IPS DF 6.9 (cell line): ENCODE measurements at places on chromosomes 1 and 21.

DNA sequence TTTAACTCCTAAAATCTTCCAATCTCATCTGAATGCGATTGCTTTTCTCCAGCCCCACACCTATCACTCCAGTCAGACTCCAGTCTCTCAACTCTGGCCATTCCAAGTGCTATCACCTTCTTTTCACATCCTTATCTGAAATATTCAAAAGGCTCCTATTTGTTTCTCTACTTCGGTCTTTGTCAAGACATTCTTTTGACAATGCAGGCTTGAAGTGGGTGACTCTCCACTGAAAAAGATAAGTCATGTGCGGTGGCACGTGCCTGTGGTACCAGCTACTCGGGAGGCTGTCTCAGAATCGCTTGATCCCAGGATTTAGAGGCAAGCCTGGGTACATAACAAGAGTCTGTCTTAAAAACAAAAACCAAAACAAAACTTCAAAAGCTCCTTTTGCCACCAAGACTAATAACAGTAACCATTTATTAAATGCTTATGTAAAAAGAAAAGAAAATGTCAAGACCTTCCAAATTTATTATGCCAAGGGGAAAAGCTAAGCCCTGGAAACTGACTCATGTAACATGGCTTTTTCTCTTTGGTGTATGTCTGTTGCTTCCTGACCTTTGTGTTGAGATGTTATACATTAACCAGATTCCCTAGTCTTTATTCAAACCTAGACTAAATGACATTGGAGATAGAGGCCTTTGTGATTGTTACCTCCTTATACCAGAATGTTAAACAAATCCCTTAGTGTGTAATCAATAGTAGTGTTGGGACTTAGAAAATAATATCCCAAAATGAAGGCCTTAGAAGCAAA, 3.6 kb downstream of the ALG14 start:
- DNase-seq: no peak

GRCh38 chr1:80158771-80159170, 1152.2 kb upstream of the ADGRL4 start:
- no peak for DNase-seq

GRCh38 chr1:202745323-202745888, 35.2 kb upstream of the SYT2 start:
- DNase-seq: no peak

DNA sequence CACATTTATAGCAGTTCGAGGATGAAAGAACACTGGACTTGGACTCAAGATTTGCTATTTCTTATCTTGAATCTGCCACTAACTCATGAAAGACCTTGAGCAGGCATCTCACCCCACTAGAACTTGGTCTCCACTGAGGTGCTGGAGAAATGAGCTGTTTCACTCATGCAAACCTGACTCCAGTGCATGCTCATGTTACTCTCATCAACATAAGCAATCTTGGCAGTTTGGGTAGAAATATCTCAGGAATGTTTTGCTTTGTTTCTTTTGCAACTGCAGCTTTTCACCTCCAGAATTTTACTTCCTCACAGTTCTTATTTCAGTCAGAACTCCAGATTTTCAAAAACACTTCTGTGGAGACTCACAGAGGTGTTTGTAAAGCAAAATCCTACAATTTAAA, 46.2 kb upstream of the DAB1 start:
- no peak for DNase-seq

GRCh38 chr21:34807146-34807880, 138.5 kb downstream of the CLIC6 start:
- DNase-seq: no peak

- no peak for DNase-seq
These were observed 68.0 kb downstream of the LMX1A start for GRCh38 chr1:165288350-165289120.
